Transverse colon (tissue), 4 donors: ENCODE measurements at places on chromosomes 12 and 14. TPM values are rescaled to one million over a fixed set of nuclear protein-coding genes. Genes with fewer than 3 reads are reported as not detected.
A peak's percentile ranks its signal among the peaks of the same experiment; 100 is the strongest.

DNA sequence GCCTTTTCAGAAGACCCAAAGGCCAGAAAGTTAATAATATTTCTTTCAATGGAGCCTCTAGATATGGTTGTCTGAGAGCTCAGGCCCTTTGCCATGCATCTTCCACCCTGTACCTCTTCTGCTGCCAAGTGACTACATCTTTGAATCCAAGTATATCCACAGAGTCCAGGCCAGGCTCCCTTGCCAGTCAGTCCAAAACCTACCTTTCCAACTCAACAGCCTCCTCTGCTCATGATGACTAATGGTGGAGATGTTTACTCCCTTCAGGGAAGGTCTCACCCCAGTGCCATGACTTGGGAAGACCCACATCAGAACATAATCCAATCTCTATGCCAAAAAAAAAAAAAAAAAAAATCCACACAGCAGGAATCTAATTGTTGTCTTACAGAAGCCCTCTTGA is 20.4 kb downstream of the TTC9 start:
- no peak for DNase-seq

- no peak for DNase-seq
Measured at GRCh38 chr12:62766496-62766895, 168.5 kb downstream of the PPM1H start.

GRCh38 chr12:103799857-103800771 is 40.9 kb downstream of the NT5DC3 start:
- DNase-seq: peak; percentile 33

DNA sequence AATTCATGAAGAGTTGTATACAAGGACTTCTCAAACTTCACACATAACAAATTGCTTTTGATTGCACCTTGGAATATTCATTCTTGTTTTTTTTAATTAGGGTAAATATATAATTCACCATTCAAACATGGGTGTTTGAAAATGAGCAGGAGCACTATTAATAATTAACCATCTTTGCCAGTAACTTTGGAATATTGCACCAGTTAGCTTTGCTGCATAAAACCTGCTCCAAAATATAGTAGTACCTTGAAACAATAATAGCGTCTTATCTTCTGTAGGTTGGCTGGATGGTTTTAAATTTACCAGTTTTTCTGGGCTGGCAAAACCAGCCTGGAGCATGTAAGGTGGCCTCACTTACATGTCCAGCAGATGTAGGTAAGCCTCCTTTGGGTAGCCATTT is 1112.4 kb downstream of the TRHDE start:
- no peak for DNase-seq

- DNase-seq: no peak
Measured at GRCh38 chr12:71958993-71959578, 20.4 kb downstream of the TPH2 start.

GRCh38 chr12:132245521-132246101 is 83.8 kb downstream of the GALNT9 start:
- no peak for DNase-seq

DNA sequence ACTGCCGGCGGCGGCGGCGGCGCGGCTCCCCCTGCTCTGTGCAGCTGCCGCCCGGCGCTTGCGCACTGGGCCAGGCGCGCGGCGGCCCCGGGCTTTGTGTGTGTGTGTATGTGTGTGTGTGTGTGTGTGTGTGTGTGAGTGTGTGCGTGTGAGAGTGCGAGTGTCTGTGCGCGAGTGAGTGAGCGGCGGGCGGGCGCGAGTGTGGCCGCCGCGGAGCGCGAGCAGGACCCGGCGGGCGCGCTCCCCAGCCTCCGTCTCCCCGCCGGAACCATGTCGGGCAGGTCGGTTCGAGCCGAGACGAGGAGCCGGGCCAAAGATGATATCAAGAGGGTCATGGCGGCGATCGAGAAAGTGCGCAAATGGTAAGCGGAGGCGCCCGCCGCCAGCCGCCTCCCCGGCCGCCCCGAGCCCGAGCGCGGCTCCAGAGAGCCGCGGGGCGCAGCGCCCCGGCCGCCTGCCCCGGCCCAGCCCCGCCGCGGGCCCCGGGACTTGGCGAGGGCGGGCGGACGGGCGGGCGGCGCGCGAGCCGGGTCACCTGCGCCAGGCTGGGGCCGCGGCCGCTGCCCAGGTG is at the start of gene BCL7A:
BCL7A (plus strand) TSS at position 63 of the 571 bp plus-strand sequence; CDS start at position 271, 208 bp downstream.
- peak; percentile 76 for DNase-seq

The TAS2R7 gene
- not detected for total RNA-seq

The DNAH10 gene
- 0.14 TPM for total RNA-seq

The PPP4R4 gene
- not detected for total RNA-seq

The PDE3A gene
- total RNA-seq: 150 TPM

The EFCAB11 gene
- 6.7 TPM for total RNA-seq

The B4GALNT1 gene
- total RNA-seq: 2.1 TPM
